ENCODE measurements at places on chromosomes 2 and 18. TPM values are rescaled to one million over a fixed set of nuclear protein-coding genes. Genes with fewer than 3 reads are reported as not detected.

DNA sequence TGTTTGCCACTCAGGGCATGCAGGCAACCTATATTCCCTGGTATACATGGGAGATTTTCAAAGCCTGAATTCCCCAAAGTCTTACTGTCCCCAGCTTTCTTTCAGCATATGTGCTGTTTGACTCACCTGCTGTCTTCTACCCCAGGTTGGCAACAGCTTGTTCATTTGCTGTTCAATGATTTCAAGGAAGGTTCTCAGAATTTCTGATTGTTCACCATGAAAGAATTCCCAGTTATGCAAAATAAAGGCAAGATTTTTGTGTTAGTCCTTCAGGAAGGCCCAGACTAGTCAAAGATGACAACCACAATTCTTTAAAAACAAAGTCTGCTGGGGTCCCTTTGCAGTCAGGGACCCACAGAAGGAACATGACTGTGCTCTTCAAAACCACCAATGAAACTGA lies 1057.8 kb upstream of the CDH2 start:
- DNase-seq, result no peak

DNA sequence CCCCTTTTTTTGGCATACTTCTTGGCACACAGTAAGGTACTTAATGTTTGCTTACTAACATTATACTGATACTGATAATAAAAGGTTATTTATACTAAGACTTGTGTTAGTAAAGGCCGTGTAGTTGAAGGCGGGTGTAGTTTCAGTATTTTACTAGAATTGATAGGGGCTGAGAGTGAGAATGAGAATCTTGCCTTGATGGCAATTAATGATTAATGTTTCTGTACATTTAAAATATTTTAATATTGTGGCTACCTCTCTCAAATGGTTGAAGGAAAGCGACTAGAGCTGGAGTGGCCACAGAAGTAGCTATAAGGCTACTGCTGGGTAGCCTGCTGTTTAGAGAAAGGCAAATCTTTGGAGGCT lies 29.3 kb downstream of the PELI1 start:
- DNase-seq, result no peak

DNA sequence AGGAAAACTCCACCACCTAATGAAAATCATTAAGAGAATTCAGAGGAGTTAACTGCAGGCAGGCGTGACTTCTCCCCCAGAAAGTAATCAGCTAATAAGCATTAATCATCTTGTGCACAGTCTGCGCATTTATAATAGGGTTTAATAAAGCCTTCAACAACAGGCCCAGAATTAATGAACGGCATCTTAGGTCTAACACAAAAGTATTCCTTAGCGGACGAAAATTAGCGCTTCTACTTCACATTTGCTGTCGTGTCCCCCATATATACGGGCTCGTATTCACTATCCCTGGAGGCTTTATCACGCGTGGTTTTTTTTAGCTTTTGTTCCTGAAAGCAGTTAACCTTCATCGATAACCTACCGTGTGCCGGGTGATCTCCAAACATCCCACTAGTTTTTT lies 1.8 kb downstream of the ATP8B1 start:
- DNase-seq, result no peak

MTHFD2 gene
- 15.4 TPM for total RNA-seq

SELENOI gene
- total RNA-seq, result 13.2 TPM

MREG gene
- 2.2 TPM for total RNA-seq

NETO1 gene
- total RNA-seq, result not detected

ATP6V1B1 gene
- total RNA-seq, result 10.9 TPM

EHD3 gene
- 5.8 TPM for total RNA-seq

NEDD4L gene
- total RNA-seq, result 22.9 TPM

GRCh38 chr18:9562584-9562983 lies 51.8 kb downstream of the PPP4R1 start:
- no peak for DNase-seq

DNA sequence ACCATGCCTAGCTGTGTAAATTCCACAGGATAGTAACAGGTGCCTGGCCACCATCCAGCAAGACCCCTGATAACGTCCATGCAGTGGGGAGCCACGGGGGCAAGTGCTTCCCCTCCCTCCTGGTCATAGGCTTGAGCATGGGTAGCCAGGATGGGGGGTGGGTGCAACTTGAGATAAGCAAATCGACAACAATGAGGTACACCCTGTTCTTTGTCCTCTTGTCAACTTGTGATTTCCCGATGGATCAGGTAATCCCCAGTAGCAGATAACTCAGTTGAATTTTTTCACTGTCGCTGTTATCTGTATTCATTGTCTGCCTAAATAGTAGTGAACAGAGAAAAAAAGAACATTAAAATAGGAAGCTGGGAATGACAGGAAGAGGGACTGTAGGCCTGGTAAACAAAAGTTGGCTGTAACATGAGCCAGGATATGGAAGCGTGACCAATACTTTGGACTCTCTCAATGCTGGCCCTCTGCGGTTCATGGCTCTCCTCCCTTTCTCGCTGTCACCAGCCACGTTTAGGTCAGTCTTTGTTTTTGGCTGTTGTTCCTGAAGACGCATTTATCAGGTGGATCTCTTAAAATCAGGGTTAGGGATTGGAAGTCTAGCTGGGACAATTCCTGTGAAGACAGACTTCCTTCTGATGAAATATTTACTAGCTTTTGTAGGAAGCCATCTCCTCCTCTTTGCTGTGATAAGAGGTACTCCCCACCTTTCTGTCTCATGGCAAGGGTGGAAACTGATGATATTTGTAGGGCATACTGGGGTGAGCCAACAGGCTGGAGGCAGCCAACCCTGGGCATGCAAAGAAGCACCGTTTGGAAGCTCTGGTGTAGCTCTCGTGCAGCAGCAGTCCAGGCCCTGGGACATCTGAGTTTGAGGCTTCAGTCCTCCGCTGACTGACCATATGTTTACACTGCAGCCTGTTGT lies 42.4 kb downstream of the TCF7L1 start:
- no peak for DNase-seq

DNA sequence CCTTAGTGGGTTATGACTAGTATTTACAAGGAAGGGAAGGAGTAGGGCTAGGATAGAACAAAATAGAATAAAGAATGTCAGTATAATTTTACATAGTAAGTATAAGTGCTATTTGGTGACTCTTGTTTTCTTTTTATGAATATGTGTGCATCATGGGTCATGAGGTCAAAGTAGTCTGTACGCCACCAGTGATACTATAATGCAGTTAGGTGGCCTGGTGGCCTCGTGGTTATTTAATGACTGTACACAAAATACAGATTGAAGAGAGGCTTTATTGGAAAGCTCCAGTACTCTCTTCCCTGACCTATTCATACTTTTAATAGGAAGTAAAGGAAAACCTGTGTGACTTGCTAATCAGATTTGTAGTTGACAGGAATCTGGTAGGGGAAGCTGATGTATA lies 27.3 kb downstream of the CAB39 start:
- DNase-seq, result no peak

DNA sequence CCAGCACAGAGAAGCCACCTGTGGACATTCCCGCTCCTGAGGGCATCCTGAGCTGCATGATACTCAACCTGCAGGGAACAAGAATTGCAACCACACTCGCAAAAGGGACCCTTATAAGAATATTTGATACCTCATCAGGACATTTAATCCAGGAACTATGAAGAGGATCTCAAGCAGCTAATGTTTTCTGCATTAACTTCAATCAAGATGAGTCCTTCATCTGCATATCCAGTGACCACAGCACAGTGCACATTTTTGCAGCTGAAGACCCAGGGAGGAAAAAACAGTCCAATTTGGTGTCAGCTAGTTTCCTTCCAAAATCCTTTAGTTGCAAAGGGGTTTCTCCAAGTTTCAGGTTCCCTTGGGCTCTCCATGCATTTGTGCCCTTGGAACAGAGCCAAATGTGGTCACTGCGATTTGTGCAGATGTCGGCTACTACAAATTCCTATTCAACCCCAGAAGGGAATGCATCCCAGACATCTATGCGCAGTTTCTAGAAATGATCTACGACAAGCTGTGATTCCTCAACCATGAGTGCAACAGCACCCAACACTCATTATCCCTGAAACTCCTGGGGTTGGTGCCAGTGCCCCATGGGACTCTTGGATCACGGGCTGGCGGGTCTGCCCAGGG lies 23.3 kb upstream of the FHOD3 start:
- no peak for DNase-seq

DNA sequence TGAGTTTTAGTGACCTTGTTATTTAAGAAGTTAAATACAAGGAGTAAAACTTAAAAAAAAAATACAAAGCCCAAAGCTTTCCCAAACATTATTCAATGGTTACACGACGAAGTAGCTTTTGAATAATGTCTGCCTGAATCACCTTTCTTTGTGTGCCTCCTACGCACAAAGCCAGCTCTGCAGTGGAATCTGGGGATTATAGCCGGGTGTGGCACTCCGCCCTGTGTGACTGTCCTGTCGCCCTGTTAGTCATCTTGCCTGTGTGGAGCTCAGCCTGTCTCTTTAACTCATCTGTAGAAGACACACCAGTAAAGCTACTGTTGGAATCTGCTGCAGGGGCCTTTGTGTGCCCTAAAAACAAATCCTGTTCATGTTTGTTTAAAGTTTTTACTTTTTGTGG lies 79.4 kb upstream of the TCF7L1 start:
- no peak for DNase-seq

DNA sequence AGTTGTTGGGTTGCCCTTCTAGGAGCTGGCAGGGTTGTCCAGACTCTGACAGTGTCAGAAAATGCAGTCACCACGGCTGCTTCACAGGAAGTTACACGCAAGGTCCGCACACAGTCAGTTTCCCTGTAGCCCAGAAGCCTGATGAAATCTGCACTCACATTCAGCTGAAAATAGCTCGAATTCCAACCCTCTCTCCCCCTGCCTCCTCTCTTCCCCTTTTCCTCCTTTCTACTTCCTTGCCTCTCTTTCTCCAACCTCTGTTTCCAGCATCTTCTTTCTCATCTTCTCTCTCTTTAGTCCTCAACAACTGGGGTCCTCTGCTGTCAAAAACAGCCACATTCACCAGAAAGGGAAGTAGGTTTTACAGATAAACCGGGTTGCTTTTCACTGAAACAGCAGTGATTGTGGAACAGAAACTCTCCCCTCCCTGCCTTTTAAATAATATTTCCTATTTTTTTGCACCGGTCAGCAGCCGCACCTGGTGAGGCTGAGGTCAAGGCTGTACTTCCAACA lies 69.3 kb downstream of the BCL11A start:
- no peak for DNase-seq

DSC1 gene
- total RNA-seq, result 0.11 TPM

FBXO36 gene
- total RNA-seq, result 3.7 TPM

GRCh38 chr2:24613154-24613814 lies 122.2 kb downstream of the NCOA1 start:
- DNase-seq, result no peak

- no peak for DNase-seq
Measured at GRCh38 chr18:10872304-10872703, 277.1 kb downstream of the PIEZO2 start.

GRCh38 chr18:35507623-35508022 lies 9.9 kb upstream of the INO80C start:
- no peak for DNase-seq
